ENCODE measurements at places on chromosomes 16 and 17.

DNA sequence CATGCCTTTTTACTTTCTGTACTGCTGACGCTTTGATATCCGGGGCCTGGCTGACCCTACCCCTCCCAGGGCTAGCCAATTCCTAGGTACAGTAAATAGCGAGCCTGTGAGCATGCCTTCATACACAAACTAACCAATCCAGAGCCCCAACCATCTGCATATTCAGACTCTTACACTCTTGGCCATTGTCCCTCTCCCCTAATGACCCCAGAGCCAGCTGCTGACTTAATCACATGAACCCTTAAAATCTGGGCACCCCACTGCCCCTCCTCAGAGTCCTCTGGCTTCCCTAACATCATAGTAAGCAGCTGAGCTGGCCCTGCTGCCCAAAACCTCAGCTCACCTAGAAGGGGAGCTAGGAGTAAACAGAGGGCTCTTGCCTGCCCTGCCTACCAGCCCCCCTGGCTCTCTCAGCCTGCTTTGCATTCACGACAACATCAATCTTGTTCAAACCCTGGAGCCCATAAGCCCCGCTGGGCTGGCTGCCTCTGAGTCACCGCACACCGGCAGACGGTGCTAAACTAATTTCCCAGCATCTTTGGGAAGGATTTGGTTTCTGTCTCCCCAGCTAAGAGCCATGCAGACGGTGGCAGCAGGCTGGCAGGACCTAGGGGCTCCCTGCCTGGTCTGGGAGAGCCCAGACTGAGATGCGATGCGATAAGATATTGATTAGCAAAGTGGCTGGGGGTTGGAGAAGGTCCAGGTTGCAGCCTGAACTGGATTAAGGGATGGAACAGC, 63.2 kb downstream of the CLEC19A start:
- no peak for DNase-seq

- no peak for DNase-seq
Observed at GRCh38 chr16:48580925-48581500, 29.0 kb downstream of the N4BP1 start.

GRCh38 chr17:20028443-20028842, 19.3 kb downstream of the SPECC1 start:
- DNase-seq: no peak

- DNase-seq: no peak
Observed at GRCh38 chr17:83182620-83183101, 103.3 kb downstream of the METRNL start.

DNA sequence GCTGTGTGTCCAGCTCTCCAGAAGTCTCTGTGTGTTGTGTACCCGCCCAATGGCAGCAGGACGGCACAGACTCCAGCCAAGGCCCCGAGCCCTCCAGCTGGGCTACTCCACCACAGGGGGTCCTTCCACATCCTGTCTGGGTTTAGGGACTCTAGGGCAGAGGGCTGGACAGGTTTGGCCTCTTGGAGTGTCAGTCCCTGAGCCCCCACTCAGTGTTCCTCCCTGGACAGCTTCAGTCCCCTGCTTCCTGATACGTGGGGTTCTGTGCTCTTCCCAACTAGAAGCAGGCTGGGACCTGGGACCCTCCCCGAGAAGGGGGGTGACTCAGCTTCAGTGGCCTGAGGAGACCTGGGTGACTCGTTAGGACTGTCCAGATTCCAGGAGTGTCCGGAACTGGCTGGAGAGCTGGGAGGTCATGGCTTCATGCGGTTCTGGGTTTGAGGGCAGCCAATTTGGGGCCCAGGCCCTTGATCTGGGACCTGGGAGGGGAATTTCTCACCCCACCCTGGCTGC, 4.2 kb downstream of the CDK3 start:
- no peak for DNase-seq

DNA sequence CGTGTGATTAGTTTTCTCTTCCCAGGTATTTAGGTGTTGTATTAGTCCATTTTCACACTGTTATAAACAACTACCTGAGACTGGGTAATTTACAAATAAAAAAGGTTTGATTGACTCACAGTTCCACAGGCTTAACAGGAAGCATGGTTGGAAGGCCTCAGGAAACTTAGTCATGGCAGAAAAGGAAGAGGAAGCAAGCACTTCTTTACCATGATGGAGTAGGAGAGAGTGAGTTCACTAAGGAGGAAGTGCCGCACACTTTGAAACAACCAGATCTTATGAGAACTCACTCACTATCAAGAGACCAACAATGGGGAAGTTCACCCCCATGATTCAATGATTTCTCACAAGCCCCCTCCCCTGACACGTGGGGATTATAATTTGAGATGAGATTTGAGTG, 1343.7 kb upstream of the GOT2 start:
- no peak for DNase-seq

DNA sequence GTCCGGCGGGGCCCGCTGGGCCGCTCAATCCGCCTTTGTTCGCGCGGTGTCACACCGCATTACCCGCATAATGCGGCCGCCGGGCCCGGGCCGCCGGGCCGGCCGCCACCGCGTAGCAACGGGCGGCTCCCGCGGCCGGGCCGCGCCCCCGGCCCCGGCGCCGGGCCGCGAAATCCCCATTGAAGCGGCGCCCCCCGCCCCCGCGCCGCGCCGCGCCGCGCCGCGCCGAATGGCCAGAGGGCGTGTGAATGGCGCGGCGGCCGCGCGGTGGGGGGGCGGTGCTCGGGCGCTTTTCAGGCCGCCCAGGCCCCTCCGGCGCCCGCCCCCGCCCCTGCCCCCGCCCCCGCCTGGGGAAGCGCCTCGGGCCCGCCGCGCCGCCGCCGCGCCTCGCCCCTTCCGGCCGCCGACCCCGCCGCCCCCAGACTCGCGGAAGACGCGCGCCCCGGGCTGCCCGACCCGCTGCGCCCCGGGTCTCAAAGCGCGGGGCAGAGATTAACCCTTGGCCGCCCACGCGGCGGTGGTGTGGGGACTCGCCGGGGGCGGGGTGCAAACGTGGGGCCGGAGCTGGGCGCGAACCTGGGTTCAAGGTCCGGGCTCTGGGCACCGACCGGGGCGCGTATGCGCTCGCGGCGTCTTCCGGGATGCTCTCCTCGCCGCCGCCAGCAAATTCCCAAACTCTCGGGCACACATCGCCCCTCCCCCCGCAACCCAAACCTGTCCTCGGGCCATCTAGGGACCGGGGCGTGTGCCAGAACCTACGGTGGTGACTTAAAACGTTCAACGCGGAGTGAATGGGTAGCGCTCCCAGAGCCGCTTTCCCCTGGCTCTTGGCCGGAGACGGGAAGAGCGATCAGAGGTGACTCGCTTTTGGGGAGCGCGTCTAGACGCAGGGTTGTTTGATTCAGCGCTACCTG, 46.7 kb downstream of the WNT3 start:
- peak; percentile 78 for DNase-seq

GRCh38 chr17:77502626-77503292, 362.0 kb downstream of the SEC14L1 start:
- DNase-seq: no peak

DNA sequence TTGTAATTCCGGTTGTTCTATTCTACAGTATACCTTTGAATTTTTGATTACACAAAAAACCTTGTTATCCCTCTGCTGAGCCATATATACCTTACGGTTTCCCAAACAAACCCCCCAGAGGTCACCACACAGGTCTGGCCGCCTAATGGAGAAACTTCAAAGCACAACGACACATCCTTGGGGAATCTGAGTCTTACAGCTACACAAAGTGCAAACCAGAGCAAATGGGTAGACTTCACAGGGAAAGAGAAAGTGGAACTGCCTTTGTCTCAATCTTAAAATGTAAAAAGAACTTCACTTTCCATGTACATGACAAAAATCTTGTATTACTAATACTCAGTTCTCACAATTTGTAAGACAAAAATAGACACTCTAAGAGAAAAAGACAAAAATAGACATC, 2.7 kb downstream of the FBXO31 start:
- peak; percentile 35 for DNase-seq

GRCh38 chr17:38444151-38444550, 15.9 kb downstream of the ARHGAP23 start:
- peak; percentile 81 for DNase-seq

DNA sequence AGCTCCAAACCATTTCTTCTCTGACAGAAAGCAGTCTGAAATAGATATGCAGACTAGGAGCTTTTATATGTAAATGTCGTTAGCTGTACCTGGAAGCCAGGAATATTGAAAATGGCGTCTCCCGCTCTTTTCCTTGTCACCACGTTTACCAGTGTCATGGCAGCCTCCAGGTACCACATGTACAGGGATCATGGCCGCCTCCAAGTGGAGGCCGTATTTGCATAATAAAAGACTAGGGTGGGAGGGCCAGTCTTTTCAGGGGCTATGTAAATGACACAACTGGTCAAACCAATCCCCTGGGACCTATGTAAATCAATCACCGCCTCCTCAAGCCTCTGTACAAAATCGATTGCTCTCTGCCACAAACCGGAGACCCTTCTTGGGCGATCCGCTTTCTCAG, 54.3 kb downstream of the MYOCD start:
- DNase-seq: no peak

DNA sequence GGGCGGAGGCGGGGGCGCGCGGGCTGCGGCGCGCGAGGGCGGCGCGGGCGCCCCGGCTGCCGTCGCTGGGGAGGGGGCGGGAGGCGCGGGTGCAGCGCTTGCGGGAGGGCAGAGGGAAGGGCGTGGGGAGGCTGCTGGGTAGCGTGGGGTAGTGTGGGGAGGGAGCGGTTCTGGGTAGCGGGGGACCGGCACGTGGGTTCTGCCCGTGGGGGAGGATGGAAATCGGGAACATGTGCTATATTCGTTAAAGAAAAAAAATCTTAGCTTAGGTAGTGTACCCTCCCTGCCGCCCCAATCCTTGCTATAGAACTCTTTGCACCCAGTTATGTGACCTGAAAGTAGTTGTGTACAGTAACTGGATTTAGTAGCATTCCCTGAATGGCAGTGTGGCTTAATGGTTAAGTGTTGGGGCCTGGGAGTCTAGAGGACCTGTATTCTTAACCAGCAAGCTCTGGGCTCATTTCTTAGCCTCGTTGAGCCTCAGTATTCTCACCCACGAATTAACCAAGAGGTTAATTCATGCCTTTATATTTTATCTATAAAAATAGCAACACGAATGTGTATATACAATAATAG, 646 bp downstream of the RABEP1 start:
- no peak for DNase-seq

DNA sequence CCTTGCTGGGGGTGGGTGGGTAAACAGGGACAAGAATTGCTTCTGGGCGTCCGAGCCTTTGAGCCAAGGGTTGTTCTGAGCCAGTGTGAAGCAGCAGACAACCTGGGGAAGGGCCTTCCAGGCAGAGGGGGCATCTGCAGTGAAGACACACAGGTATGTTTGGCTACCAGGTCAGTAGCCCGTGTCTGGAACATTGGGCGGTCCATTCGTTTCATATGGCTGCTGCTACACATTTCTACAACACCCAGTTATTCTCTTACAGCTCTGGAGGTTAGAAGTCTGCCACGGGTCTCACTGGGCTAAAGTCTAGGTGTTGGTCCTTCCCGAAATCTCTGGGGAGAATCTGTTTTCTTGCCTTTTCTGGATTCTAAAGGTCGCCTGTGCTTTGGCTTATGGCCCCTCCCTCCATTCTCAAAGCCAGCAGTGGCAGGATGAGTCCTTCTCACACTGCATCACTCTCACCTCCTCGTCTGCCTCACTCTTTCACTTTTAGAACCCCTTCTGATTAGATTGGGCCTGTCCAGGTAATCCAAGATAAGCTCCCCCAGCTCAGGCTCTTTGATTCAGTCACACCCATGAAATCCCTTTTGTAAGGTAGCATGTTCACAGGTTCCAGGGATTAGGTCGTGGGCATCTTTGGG, 136.1 kb downstream of the CLEC16A start:
- DNase-seq: no peak

GRCh38 chr17:7947651-7948050, 15.6 kb downstream of the CNTROB start:
- no peak for DNase-seq

GRCh38 chr16:22874394-22874793, 60.4 kb downstream of the HS3ST2 start:
- DNase-seq: no peak

- no peak for DNase-seq
Observed at GRCh38 chr16:87607871-87608270, 5.6 kb downstream of the JPH3 start.

DNA sequence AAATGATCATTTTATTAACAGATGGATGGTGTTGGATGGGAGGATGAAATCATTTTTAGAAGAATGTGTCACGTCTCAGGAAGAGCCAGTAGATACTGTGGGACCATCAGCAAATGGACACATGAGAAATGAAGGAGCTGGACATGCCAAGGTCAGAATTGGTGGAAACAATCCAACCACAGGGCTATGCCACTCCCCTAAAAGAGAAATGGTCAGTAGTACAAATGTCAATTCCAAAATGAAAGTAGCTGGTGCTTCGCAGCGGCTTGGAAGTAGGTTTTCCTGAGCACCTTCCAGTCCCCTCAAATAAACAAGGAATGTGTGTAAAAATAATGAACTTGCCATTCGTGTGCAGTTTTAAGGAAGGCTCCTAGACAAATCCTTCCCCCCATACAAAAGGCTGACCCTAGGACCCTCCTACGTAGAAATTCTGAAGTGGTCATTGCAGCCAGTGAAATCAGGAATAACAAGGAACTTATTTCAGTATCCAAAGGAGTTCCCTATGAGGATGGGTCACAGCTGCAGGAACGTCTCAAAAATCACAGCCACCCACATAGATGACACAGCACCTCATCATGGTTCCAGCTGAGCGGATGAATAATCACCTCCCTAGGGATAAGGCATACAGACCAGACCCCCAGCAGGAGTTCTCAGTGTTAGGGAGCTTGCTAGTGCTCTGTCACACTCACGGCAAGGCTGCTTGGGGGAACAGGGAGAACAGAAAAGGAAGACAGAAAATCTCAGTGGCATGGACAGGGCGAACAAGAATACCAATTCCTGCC, 239.2 kb downstream of the HS3ST3A1 start:
- no peak for DNase-seq

Data from Caco-2 (cell line).